Large intestine (tissue), 12 donors: ENCODE measurements at places on chromosomes 3 and 15. TPM values are rescaled to one million over a fixed set of nuclear protein-coding genes. Genes with fewer than 3 reads are reported as not detected.

The MUSTN1 gene
- 2.8 TPM for polyA plus RNA-seq

The SLC15A2 gene
- polyA plus RNA-seq, result 3.2 TPM

The ACKR4 gene
- 4.4 TPM for polyA plus RNA-seq

GRCh38 chr3:107450254-107450893 is 72.4 kb upstream of the BBX start:
- no peaks in the 10 kb centered on the region for H3K4me1 ChIP-seq
- no peak overlapping the region for H3K27ac ChIP-seq
- H3K4me3 ChIP-seq, result no peak overlapping the region
- H3K36me3 ChIP-seq, result no peaks in the 10 kb centered on the region
- H3K27me3 ChIP-seq, result no peaks in the 10 kb centered on the region

GRCh38 chr15:40803688-40804087 is 3.2 kb upstream of the ZFYVE19 start:
- no peak overlapping the region for H3K27ac ChIP-seq
- peaks cover 10% of the 10 kb centered on the region for H3K4me1 ChIP-seq
- peaks cover 15% of the 10 kb centered on the region for H3K36me3 ChIP-seq
- H3K27me3 ChIP-seq, result no peaks in the 10 kb centered on the region
- no peak overlapping the region for H3K4me3 ChIP-seq
- DNase-seq, result no peak

DNA sequence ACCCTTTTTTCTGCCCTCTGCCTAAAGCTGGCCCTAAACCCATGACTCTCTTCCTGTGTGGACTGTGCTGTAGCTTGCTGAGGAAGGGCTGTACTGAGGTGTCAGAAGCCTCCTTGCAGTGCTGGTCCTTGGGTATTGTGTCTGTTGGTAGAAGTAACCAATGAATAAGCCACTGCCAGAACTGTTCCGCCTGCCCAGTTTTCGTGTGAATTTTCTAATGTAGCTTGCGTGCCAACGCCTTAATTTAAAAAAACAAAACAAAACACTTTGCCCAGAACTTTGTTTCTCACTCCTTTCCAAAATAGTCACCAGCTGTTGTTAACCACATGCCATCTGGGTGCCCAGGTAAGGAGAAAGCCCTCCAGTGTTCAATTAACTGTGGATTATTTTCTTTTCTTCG is 101.9 kb downstream of the KLHL25 start:
- H3K27ac ChIP-seq, result no peak overlapping the region
- no peak overlapping the region for H3K4me3 ChIP-seq
- DNase-seq, result no peak
- peaks cover 55% of the 10 kb centered on the region for H3K36me3 ChIP-seq
- H3K27me3 ChIP-seq, result no peaks in the 10 kb centered on the region

DNA sequence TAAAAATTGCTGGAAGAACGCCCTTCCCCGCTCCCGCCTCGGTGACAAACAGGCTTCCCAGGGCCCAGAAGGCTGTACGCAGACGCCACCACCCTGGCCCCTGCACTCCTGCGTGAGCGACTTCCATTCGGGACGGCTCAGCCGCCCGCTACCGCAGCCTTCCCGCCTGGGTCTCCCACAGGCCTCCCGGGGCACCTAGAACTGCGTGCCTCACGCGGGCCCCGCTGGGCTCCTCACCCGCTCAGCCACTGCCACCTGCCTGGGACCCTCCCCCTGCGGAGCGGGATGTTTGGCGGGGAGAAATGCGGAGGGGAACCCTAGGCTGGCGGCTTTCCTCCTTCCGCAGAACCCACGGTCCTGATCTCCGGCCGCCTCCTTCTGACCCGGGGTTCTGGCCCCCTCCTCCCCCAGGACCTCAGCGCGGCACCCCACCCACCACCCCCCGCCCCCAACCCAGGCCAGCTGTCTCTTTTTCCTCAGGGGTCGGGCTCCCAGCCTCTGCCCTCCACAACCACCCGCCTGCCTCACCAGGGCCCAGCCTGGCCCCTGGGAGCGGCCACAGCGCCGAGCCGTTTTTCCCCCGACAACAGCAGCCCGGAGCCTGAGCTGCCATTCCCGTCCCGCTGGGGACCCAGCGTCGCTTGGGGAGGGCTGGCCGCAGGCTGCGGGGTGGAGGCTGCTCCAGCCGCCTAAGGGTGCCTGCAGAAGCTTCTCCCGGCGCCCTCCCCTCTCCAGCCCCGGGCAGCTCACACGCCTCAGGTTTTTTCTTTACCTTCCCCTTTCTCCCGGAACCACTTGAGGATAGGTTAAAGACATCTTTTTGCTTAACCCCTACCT is 27.6 kb upstream of the RAB7A start:
- H3K27ac ChIP-seq, result peak overlapping the region; percentile 61
- H3K4me1 ChIP-seq, result no peaks in the 10 kb centered on the region
- no peaks in the 10 kb centered on the region for H3K27me3 ChIP-seq
- DNase-seq, result peak; percentile 58

DNA sequence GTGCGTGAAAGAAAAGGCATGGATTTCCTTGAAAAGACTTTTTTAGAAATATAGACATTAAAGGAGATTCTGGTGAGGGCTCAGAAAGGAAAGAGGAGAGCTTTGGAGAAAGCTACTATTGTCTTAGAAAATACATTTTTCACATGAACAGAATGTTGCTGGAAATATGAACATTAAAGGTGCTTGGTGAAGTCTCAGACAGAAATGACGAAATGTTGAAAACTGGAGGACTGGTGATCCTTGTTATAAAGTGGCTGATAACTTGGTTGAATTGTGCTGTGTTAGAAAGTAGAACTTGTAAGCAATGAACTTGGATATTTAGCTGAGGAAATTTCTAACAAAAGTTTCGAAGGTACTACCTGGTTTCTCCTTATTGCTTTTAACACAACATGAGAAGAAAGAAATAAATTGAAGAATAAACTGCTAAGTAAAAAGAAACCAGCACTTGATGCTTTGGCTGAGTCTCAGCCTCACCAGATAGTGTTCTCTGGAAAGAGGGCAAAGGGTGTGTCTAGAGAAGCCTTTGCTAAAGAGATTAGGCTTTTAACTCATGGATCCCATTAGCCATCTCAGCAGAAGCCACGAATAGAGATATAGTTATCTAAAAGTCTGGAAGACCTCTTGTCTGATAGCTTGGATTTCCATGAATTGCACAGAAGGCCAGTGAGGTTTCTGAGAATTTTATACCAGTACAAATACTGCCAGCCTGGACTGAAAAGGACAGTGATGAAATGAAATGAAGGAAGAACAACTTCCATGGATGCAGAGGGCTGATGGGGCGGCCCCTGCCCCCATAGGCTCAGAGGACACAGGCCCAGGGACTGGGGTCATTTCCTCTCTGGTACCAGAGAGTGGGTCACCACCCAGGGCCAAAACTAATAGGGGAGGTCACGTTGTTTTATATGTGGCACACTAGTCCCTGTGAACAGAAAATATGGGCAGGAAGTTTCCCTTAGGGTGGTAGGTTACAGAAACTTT is 91.5 kb downstream of the RPL22L1 start:
- no peaks in the 10 kb centered on the region for H3K27me3 ChIP-seq
- DNase-seq, result no peak
- no peaks in the 10 kb centered on the region for H3K36me3 ChIP-seq
- H3K27ac ChIP-seq, result no peak overlapping the region
- no peaks in the 10 kb centered on the region for H3K4me1 ChIP-seq
- no peak overlapping the region for H3K4me3 ChIP-seq
